CD4-positive, alpha-beta T cell treated with Interferon alpha-2 for 1 hour (primary cell): ENCODE measurements at places on chromosomes 3 and 15.
A peak's percentile ranks its signal among the peaks of the same experiment; 100 is the strongest.

GRCh38 chr3:25156626-25157025, 271.4 kb upstream of the RARB start:
- DNase-seq = no peak

DNA sequence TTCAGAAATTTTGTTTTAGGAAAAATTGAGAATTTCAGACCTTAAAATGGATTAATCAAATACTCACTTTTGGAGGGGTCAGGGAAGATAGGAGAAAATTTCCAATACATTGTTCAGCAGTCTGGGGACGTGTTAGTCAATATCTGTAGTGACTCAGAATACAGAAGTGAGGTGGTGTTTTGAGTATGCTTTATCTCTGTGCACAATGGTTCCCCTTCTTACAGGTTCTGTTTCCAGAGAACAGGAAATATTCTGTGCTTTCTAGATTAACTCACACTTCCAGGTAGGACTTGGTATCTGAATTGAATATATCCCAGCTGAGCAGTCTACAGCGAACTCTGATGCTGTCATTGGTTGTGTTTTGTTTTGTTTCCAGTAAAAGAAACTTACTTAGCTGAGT, 30.7 kb upstream of the CCDC54 start:
- no peak for DNase-seq

DNA sequence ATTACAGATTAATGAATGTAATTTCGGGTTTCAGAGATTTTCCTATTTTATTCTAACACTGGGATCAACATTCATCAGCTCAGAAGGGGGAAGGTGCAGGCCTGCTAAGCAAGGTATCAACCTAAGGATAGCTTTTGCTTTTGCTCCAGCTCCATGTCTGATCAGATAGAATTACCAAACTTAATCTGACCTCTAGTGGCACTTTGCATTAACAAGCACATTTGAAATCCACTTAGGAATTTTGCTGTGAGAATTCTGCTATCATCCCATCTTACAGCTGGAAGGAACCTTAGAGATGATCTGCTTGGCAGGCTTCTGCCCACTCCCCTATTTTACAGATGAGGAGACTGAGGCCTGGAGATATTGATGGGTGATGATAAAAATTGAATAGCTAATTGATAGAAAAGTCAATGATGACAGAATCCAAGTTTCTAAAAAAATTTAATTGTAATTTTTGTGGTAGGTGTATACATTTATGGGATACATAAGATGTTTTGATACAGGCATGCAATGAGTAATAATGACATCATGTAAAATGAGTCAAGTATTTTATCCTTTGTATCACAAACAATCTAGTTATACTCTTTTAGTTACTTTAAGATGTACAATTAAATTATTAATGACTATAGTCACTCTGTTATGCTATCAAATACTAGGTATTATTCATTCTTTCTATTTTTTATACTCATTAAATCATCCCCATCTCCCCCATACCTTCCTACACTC, 209.2 kb upstream of the ZPLD1 start:
- peak; percentile 54 for DNase-seq

- DNase-seq = peak; percentile 86
Measured at GRCh38 chr3:36907911-36908646, 36.8 kb downstream of the TRANK1 start.

- no peak for DNase-seq
Measured at GRCh38 chr3:48151807-48152427, 36.3 kb downstream of the CDC25A start.

DNA sequence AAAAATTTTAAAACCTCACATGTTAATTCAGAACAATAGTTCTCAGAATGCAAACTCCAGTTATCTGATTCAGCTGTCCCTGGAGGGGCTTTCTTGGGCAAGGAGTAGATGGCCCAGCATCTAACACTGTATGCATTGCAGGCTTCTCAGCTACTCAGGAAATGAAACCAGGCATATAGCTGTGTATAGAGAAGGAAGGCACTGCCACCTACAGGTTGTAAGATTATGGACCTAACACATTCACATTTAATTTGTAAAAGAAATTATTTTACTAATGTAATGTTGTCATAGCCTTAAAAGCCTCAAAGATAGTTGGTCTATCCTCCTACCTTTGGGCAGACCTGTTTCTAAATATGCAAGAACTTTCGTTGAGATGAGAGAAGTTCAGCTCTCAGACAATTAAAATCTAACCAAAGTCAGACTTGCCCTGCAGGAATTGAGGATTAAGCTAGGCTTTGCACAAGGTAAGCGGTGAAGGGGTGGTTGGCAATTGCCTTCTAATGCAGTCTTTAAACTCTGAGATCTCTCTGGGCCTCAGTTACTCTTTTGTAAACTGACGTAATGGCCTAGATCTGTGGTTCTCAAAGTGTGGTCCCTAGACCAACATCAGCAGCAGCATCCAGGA, 132.8 kb upstream of the SLC24A5 start:
- no peak for DNase-seq

DNA sequence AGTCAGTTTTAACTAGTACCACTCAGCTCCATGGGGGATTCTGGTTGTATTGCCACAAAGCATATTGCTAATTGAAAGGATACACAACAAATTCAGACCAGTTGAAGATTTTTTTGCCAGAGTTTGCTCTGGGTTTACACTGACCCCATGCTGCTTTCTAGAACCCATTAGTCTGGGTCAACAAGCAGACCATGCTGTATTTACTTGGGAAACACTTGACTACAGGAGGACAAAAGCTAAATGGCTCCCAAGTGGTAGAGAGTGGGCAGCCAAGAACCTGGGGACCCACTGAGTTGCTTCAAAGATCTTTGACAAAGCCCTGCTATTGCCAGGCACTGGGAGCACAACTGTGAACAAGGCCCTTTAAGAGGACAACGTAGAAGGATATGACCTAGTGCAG, 86.8 kb upstream of the PSMD6 start:
- no peak for DNase-seq

GRCh38 chr3:27869152-27869551, 147.0 kb upstream of the EOMES start:
- no peak for DNase-seq

GRCh38 chr3:178498871-178499270, 37.4 kb upstream of the KCNMB2 start:
- no peak for DNase-seq

DNA sequence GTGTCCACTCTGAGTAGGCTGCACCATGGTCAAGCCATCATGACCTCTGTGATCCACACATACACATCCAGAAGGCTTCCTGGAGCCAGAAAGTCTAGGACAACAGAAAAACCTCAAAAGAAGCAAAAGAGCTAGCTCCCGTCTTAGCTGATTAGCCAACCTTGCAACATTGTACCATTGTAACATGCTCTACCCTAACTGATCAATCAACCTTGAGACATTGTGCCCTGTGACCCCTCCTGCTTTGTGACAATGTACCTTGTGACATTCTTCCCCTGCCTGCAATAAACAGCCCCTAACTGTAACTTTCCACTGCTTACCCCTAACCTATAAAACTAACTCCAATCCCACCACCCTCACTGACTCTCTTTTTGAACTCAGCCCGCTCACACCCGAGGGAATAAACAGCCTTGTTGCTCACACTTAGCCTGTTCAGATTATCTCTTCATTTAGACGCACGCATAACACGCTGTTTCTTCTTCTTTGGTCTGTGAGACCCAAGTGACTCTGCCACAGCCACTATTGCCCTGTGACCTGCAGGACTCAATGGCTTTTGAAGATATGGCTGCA, 1104.6 kb downstream of the OTOL1 start:
- DNase-seq = no peak

- no peak for DNase-seq
Measured at GRCh38 chr15:36432161-36432560, 147.3 kb upstream of the CDIN1 start.
